Urothelium cell line (cell line): ENCODE measurements at places on chromosomes 7 and 10.
A peak's percentile ranks its signal among the peaks of the same experiment; 100 is the strongest.

GRCh38 chr7:46239846-46240245 lies 318.8 kb upstream of the IGFBP3 start:
- no peak for DNase-seq

DNA sequence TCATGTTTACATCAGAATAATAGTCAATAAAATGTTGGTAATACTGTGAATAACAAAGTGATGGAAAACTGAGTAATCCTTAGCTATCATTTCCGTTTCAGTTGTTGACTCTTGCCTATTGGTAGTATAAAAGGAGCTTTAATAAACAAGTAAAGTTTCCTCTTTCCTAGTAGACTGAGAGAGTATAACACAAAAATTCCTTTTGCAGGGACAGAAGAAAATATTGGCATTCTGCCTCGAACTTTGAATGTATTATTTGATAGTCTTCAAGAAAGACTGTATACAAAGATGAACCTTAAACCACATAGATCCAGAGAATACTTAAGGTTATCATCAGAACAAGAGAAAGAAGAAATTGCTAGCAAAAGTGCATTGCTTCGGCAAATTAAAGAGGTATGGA lies 9.4 kb downstream of the KIF20B start:
- no peak for DNase-seq

GRCh38 chr7:109611656-109612055 lies 1042.0 kb downstream of the DNAJB9 start:
- no peak for DNase-seq

DNA sequence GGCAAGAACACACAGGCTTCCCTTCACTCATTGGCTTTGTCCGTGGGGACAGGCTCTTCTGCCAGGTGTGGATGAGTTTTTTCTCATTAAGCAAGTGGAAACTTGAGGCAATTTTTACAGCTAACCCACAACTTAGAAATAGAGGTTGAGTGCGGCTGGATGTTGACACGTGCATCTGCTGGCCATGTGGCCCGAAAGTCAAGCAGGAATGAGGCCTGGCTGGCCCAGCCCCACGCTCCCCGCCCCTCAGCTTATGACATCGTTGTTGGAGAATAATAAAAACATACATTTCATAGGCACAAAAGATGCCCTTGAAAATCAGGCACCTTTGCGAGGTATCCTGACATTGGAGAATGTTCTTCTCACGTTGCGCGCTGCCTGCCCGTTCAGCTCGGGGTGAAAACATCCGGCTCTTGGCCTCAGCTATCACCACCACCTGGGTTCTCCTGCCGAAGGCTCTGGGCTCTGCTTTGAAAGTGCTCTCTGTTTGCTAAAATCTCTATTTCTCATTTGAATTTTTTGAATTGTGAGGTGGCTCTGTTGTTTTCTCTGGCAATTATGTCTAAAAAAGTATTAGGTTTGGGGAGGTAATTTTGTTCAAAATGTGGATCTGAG lies 310.7 kb downstream of the WDR37 start:
- no peak for DNase-seq

GRCh38 chr10:101041252-101041761 lies 10.3 kb downstream of the SFXN3 start:
- peak; percentile 78 for DNase-seq

- peak; percentile 3 for DNase-seq
Observed at GRCh38 chr7:126790763-126791162, 462.0 kb downstream of the GRM8 start.

- DNase-seq = no peak
Observed at GRCh38 chr10:20870834-20871233, 26.3 kb downstream of the NEBL start.

GRCh38 chr10:427761-428519 lies 261.5 kb downstream of the DIP2C start:
- no peak for DNase-seq

GRCh38 chr10:132542086-132542775 lies 4.6 kb downstream of the INPP5A start:
- no peak for DNase-seq
